ENCODE measurements at places on chromosomes 2 and 18.

GRCh38 chr18:55245211-55245614 is 286.0 kb upstream of the CCDC68 start:
- DNase-seq, result no peak

DNA sequence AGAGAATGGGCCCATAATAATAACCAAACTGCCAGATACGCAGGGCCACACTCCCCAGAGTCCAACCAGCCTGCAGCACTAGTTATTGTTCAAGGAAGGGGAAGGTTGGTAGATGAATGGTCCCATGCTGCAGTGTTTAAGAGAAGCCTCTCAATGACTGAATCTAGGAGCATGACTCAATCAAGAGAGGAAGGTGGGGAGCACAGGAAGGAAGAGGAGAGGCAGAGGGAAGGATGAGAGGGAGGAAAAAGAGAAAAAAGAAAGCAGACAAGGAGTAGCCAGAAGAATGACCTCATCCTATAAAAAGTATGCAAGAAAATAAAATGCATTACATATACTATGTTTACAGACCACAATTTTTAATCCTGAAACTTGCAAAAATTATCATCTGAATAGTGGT is 174.5 kb downstream of the TCF4 start:
- DNase-seq, result no peak

DNA sequence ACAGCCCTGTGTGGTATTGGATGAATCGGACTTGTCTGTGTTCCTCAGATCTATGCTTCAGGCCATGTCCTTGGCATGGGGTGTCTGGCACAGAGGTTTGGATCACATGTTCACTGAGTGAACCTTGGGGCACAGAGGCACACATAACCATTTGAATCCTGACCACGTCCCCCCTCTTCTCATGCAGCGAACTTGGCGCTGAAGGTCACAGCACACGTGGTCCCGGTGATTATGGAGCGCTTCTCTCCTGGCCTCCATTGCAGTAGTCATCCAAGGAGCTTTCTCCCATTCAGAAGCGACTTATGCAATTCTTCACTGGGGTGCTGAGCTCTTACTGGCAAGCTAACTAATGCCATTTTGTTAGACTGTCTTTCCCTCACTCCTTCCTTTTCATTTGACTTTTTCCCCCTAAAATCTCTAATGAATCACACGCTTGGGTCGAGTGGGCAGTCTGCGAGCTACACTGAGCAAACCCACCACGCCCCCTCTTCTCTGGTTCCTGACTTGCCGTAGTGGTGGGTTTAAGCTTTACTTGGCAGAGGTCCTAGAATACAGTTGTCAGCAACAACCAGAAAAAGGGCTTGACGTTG is 59.4 kb downstream of the KCNG2 start:
- DNase-seq, result no peak

DNA sequence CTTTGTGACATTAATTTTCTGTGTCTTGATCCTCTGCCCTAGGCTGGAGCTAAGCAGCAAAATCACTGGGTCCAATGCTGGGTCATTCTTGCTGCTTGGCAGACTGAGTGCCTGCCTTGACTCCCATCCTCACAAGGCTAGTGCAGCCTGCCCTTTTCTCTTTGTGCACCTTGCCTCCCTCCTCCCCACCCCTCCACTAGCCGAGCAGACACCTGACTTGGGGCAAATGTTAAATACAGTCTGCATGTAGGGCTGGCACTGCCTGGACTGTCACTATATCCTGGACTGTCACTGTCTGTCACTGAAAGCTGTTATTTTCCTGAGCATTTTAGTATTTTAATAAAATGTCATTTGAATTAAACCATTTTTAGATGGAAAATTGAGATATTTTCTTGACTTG is 33.4 kb downstream of the MAPRE2 start:
- no peak for DNase-seq

DNA sequence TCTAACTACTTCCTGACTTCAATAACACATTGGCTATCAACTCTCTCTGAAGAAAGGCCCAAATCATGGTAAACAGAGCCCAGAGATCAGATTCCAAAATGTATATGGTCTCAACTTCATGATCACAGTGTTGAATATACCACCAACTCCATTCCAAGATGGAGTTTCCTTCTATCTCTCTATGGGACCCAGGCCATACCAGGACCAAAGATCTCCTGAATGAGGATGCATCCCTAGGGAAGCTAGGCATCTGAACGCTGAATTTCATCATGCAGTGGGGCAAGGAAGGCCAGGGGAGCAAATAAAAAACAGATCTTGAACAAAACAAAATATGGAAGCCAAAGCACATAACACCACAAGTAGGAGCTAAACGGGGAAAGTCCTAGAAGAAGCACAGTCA is 320.7 kb upstream of the PKDCC start:
- DNase-seq, result no peak

DNA sequence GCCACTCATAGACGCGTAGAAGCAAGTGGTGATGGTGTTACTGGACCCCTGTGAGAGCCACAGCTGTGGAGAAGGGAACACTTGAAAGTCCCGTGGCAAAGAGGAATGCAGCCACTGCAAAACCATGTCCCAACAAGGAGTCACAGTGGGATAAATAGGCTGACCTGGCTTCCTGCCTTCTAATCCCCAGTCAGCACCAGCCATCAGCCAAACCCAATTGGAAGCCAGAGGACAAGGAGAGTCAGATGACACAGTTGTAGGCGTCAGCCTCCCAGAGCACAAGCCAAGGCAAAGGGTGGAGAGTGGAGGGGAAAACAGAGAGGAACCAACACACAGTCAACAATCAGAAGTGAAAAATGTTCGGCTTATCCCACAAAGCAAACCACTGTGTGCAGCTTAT is 5.5 kb upstream of the CYBRD1 start:
- no peak for DNase-seq

- DNase-seq, result no peak
Measured at GRCh38 chr2:101882769-101883307, 108.9 kb upstream of the IL1R2 start.
